Cardiac muscle cell (in vitro differentiated cells and primary cell): ENCODE measurements at places on chromosomes 6 and 20. TPM values are rescaled to one million over a fixed set of nuclear protein-coding genes. Genes with fewer than 3 reads are reported as not detected.

- DNase-seq: peak; percentile 86
Measured at GRCh38 chr6:127266178-127266891, at the start of gene RNF146. Gene RNF146 (plus strand): TSS chr6:127266864. CDS start chr6:127280339, 13,475 bp downstream.

DNA sequence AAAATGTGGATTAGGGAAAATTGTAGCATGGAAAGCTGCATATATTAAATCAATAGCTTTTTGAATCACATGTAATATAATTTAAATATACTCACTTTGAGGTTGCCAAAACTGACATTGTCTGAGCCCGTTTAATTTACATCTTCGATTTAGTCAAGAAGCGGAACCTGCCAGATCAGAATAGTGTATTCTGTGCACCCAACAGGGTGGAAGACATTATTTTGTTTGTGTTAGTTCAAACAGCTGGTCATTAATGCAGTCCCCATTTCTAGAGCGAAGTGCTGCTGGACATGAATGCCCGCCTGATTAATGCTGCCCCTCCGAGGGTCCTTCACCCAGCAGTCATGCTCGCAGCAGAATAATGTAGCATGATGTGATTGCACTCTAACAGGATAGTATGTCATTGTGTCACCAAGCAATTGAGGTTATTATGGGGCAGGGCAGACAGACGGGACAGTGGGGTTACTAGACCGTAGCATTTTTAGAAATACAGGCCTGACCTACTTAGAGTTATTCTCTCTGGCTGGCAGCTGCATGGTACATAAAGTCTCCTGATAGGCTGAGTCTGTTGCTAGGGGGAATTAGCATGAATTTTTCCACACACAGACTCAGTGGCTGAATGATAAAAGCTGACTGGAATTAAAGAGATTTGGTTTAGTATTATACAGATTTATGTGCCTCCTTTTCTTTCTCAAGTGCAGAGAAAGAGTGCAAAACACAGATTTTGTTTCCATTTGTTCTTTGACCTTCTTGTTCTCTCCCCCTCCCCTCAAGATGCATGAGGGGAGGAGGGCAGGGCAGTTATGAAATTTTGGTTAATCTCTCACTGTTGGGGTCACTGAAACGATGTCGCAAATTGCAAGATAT lies 147.1 kb downstream of the PRL start:
- peak; percentile 34 for DNase-seq

DNA sequence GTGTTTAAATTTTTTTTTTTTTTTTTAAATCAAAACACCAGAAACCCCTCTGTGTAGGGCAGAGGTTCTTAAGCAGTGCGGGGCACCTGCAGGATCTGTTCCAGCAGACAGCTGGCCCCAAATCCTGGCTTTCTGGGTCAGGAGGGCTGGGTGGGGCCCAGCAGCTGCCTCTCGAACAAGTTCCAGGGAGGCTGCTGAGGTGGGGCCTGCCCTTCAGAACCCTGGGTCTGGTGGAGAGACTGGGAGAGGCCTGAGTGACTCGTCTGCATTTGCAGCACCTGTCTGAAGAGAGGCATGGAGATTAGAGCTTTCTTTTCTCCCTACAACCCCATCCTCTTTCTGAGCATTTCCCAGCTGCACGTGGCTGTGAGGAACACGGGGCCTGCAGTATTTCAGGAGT lies 8.4 kb downstream of the PSMG4 start:
- no peak for DNase-seq

- no peak for DNase-seq
Measured at GRCh38 chr6:129678463-129678862, 31.5 kb downstream of the ARHGAP18 start.

- DNase-seq: peak; percentile 86
Measured at GRCh38 chr6:158835616-158836221, 16.6 kb upstream of the EZR start.

GRCh38 chr6:104252276-104252675 lies 607.4 kb downstream of the HACE1 start:
- no peak for DNase-seq

SLC26A8 gene
- total RNA-seq: not detected in 2 replicates

MUC21 gene
- not detected in 2 replicates for total RNA-seq

SLX4IP gene
- 3.3 and 4.1 TPM in 2 replicates for total RNA-seq

MACROD2 gene
- 6.1 and 14.4 TPM in 2 replicates for total RNA-seq
